Amniotic stem cell (primary cell): ENCODE measurements at places on chromosomes 1 and 21.
A peak's percentile ranks its signal among the peaks of the same experiment; 100 is the strongest.

GRCh38 chr1:84735483-84735882 is 45.2 kb upstream of the SSX2IP start:
- no peak for DNase-seq

DNA sequence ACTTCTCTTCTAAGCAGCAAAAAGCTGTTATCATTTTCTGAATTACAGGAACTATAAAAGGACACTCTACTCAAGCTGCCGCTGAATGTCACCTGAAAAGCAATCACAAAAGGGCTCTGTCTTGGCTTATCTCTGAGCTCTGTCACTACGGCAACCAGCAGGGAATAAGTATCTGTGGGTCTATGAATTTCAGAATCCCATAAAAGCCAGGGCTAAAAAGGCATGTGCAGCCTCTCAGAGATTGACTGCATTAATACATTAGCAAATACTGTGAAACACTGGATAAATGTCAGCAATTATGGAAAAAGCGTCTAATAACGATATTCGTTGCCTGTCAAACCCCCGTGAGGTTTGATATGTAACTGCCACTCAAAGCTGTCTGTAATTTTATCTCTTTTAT is 210.2 kb upstream of the DMRTA2 start:
- DNase-seq, result no peak

DNA sequence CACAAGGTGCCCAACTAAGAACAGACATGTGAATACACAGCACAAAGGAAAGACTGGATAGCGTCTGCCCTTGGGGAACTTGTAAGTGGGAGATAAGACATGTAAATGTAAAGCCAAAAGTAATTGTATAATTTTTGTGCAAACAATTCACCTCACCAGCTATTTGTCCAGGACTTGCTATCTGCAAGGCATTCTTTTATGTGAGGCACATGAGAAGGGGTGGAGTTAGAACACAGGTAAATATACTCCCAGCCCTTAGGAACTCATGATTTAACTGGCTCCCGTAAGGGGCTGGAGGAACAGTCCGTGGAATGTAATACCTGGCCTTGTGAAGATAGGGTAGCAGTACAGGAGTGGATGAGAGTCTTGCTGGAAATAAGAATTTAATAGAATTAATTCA is 61.3 kb downstream of the CDK18 start:
- no peak for DNase-seq

- DNase-seq, result no peak
These were observed 172.7 kb upstream of the NR5A2 start for GRCh38 chr1:199854686-199855321.

- no peak for DNase-seq
These were observed 471.1 kb upstream of the B3GALT2 start for GRCh38 chr1:193657552-193657951.

GRCh38 chr1:42305639-42306038 is 29.4 kb downstream of the FOXJ3 start:
- no peak for DNase-seq

GRCh38 chr1:157069601-157070000 is 24.1 kb upstream of the ARHGEF11 start:
- no peak for DNase-seq

- no peak for DNase-seq
These were observed 11.5 kb downstream of the PLEKHA6 start for GRCh38 chr1:204348242-204348641.

GRCh38 chr1:109886827-109887226 is 23.8 kb upstream of the CSF1 start:
- no peak for DNase-seq

GRCh38 chr1:28249013-28249865 is 10.1 kb upstream of the SESN2 start:
- peak; percentile 30 for DNase-seq

GRCh38 chr1:59670662-59671061 is 144.1 kb upstream of the HOOK1 start:
- no peak for DNase-seq

GRCh38 chr1:199272628-199273086 is 633.8 kb downstream of the PTPRC start:
- peak; percentile 45 for DNase-seq

DNA sequence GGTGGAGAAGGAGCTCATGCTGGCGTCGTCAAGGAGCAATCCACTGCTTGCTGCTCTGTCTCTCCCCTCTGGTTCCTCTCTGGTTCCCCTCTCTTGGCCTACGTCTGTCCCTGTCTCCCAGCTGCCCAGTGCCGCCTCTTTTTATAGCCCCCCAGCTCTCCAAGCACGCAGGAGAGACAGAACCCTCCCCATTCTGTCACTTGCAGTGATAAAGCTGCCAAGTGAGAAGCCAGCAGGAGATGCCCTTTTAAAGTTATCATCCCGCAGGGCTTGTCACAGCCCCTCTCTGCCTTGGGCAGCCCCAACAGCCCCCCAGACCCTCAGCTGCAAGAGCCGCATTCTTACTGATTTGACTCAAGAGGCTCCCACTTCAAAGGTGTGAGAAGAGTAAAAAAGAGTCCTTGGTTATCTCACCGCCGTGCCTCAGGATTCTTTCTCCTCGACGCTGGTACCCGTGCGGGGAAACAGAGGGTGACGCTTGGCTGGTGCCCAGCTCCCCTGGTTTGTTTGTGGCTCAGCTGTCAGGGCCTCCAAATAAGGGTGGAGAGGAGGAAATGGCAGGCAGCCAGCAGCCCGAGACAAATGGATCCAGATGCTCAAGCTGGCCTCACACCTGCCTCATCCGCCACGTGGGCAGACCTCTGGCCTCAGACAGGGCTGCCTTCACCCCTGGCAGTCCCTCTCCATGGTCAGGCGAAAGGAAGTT is at the start of gene NPPA:
Gene NPPA, minus strand, starts transcription at position 117 of the 706 bp plus-strand sequence. Its CDS starts 99 bp downstream, at position 18.
- no peak for DNase-seq

DNA sequence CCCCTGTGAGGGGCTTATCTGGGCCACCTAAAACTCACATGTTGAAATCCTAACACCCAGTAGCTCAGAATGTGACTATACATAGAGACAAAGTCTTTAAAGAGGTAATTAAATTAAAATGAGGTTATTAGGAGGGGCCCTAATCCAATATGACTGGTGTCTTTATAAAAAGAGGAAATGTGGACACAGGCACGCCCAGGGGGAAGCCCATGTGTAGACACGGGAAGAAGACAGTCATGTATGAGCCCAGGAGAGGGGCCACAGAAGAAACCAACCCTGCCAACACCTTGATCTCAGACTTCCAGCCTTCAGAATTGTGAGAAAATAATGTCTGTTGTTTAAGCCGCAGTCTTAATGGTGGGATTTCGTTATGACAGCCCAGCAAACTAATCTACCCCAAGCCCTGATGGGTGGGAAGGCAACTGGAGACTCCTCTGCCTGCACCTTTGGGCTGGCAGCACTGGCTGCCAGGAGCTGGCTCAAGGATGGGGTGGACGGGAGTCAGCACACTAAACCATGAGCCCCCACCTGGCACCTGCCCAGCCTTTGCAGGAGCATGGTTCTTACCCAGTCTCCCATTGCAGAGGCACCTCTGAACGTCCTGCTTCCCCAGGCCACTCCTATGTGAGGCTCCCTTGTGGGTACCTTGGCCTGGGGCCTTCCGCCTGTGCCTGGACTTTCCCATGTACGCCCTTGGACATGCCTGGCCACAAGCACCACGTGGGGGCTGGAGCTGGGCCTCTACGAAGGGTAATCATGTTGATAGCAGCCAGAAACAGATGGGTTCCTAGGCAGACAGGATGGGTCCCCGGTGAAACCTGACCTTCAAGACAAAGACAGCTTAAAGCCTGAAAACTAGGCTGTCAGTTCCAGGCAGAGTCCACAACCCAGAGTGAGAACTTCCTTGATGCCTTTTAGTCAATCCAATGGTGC is 57.1 kb upstream of the DMRTB1 start:
- DNase-seq, result no peak

DNA sequence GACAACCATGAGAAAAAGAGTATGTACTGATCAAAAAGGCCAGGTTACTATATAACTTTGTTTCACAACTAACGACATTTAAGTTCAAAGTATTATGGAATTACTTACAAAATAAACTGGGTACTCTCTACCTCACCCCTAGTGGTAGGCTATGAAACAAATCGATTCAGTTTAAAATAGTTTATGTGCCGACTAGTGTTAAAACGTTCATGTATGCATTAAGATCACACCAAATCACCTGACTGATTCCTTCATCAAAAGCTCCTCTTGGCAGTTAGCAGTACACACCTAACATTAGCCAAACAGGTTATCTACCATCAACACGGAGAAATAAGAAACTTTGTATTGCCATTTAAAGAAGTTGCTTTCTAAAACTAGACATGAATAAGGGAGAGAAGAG is 137.1 kb downstream of the AKT3 start:
- DNase-seq, result no peak

GRCh38 chr1:165524639-165525285 is 19.0 kb upstream of the LRRC52 start:
- DNase-seq, result no peak

GRCh38 chr1:27885621-27886352 is 13.4 kb downstream of the THEMIS2 start:
- no peak for DNase-seq

- no peak for DNase-seq
These were observed 357.1 kb upstream of the SGIP1 start for GRCh38 chr1:66176832-66177231.

DNA sequence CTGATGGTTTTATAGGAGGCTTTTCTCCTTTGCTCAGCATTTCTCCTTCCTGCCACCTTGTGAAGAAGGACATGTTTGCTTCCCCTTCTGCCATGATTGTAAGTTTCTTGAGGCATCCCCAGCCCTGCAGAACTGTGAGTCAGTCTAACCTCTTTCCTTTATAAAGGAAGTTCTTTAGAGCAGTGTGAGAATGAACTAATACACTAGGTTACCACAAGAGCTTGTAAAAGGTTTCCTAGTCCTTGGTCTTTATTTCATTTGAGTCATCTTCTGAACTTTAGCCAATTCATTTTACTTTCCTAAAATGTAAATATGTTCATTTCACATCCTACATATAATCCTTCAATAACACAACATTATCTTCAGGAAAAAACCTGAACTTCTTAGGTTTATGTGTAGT is 365.3 kb downstream of the HHIPL2 start:
- no peak for DNase-seq

DNA sequence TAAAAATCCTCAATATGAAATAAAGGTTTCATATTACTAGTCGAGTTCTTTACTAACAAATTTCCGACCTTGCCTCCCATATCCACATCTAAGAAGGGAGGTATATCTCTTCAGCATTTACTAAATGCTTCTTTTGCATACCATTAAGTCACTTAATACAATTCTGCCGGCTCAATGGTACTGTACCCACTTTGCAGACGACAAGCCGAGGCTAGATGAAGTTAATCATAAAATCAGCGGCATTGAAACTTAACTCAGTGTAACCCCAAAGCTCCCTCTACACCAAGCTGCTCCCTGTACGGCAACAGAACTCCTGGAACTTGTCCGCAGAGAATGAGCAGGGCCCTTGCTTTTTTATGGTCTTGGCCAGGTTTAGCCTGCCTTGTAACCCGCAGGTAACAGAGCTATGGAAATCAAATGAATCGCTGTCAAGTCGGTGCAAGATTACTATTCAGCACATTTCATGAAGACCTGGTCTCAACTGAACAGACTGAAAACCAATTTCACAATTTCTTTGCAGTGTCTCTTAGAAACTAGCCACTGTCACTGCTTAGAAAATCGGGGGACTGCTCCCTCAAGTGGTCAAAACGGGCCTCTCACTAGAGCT is 738 bp downstream of the INTS7 start:
- no peak for DNase-seq

DNA sequence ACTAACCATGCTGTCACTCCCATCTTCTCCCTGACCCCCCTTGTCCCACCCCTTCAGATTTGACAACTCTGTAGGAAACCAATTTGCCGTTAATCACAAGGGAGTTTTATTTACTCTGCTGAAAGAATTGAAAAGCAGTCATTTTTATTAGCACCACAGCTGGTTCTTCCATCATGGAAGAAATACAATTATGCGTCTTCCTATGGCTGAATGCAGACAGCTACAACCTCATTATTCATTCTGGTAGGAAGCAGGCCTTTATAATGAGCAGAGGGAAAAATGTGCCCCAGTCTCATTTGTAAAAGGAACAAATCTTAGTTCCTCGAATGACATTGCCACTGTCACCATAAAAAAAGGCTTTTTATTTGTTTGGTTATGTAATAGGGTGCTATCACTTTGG is 35.2 kb downstream of the JUN start:
- no peak for DNase-seq

DNA sequence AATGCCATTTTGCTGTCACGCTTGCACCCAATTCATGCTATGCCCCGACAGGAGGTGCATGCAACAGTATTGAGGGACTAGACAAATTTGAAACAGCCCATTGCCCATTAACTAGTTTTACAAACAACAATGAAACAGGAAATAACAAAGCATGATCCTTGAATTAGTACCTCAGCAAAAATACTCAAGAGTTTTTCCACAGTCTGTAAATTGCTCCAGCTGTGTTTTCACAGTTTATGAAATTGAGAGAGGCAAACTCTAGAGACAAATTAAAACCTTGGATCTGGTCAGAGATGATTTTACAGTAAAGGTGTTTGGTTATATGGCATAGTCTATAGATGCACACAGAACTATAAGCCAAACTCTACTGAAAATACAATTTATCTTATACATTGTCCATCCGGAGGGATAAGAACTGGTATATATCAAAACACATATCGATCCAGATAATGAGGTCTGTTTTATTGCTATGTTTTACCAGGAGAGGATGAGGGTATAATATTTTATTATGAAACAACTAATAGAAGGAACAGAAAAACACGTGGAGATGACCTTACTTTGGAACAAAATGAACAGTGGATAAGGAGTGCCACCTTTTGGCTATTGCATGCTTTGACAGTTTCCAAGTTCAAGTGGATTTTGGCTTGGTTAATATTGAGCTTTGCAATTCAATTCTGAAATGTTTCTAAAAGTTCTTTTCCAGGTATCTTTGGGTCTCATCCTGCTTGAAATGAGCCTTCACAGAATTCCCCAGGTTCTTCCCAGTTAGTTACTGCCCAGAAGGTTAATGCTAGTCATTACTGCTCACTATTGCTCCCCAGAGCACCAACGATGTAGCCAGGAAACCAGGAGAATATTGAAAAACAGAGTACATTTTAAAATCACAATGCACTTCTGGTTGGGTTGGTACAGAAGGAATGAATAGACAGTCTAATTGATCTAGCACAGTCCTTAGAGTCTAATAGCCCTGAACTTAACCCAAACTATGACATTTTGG is 45.7 kb downstream of the ZC3H11B start:
- peak; percentile 25 for DNase-seq

- no peak for DNase-seq
These were observed 192.2 kb downstream of the TGFB2 start for GRCh38 chr1:218537122-218537913.

DNA sequence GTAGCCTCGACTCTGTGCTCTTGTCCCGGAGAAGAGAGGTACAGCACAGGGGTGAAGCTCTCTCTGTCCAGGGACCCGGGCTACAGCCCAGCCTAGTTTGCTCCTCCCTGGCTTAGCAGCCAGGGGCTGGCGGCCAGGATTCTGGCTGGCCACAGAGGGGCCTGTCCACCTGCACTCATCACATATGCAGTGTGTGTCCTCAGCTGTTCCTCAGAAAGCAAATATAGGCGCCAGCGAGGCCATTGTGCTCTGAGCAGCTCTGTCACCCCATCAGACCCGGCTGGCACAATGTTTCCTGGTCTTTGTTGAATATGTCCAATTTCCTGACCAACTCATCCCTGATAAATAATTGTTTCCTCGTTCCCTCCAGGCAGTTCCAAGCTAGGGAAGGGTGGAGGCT is 28.5 kb downstream of the KCND3 start:
- no peak for DNase-seq

GRCh38 chr1:67228791-67229190 is 62.5 kb downstream of the IL23R start:
- DNase-seq, result no peak

- DNase-seq, result no peak
These were observed 139.8 kb downstream of the DMRTB1 start for GRCh38 chr1:53598966-53599365.
